Activated CD8-positive, alpha-beta memory T cell treated with anti-CD3 and anti-CD28 coated beads, Interleukin-2, amount 10 ng/mL, durations not matched to agents 7 days and 5 days (primary cell): ENCODE measurements at places on chromosomes 16 and 17. TPM values are rescaled to one million over a fixed set of nuclear protein-coding genes. Genes with fewer than 3 reads are reported as not detected.

Gene SLC35G6
- total RNA-seq: not detected

DNA sequence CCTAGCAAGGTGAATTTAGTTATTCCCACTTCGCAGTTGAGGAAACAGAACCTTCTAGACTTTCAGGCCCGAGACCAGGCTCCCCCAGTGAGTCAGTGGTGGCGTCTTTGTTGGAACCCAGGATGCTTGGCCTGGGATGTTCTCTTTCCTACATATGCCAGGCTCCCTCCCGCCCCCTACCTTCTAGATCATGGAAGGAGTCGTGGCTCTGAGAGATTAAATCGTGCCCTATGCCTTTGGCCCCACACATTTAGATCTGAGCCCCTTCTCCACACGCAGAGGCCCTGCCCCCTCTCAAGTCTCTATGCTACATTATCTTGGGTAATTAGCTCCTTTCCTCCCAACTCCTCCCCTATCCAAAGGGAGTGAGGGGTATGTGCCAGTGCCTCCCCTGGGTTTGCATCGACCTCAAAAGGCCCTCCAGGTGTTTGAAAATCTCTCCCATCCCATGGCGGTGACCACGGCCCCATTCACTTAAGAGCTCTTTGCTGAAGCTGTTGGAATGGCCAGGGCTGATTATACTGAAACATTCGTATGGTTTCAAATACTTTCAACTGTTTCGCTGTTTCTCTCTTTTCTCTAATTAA is 3.0 kb downstream of the NGFR start:
- H3K36me3 ChIP-seq: no peaks in the 10 kb centered on the region
- H3K4me3 ChIP-seq: no peak overlapping the region
- peaks cover 22% of the 10 kb centered on the region for H3K4me1 ChIP-seq
- H3K27ac ChIP-seq: no peak overlapping the region

DNA sequence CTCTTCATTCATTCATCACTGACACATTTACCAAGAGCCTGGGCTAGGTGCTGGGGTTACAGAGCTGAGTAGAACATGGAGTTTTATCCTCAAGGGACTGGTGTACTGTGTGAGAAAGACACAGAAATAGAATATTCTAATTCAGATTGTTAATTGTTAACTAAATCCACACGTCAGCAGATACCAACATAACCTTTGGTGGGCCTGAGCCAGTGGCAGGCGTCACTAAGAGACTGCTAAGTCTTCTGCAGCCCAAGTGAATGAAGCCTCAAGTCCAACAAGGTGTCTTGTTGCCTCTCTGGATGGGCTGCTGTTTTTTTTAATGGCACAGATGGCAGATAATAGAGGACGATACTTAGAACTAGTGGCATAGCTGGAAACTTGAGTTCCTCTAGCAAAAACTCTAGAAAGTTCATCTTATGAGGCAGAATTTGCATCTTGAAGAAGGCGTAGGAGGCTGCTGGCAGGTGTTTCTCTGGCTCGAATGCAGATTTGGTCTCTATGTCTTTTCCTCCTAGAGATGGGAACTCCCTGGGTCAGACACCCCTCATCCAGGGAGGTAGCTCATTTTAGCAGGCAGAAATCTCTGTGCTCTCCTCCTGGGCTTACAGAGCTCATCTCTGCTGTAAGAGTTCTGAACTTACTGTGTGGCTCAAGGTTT is 179.5 kb downstream of the NTN1 start:
- H3K27me3 ChIP-seq: peaks cover 13% of the 10 kb centered on the region
- H3K4me1 ChIP-seq: peaks cover 7% of the 10 kb centered on the region
- no peak overlapping the region for H3K4me3 ChIP-seq
- H3K27ac ChIP-seq: no peak overlapping the region
- no peaks in the 10 kb centered on the region for H3K36me3 ChIP-seq
- DNase-seq: no peak

Gene SYT17
- not detected for total RNA-seq

GRCh38 chr16:54867302-54867832 is 63.3 kb upstream of the IRX5 start:
- H3K4me3 ChIP-seq: no peak overlapping the region
- no peaks in the 10 kb centered on the region for H3K36me3 ChIP-seq
- H3K27me3 ChIP-seq: no peaks in the 10 kb centered on the region
- H3K27ac ChIP-seq: no peak overlapping the region

DNA sequence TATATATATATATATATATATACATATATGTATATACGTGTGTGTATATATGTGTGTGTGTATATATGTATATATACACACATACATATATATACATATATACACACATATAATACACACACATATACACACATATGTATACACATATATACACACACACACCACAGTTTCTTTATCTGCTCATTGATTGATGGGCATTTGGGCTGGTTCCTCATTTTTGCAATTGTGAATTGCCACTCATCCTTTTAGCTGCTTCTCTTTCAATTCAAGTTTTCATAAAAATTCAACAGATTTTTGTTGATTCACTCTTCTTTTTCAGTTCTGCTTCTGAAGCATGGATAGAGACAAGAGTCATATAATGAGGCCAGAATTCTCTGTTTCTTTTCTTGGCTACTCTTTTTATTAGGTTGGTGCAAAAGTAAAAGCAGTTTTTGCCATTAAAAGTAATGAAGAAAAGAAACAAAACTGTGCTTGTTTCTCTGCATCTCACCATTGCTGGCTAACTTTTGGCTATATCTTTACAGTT is 44.5 kb downstream of the SLFN5 start:
- peaks cover 20% of the 10 kb centered on the region for H3K4me1 ChIP-seq
- H3K4me3 ChIP-seq: no peak overlapping the region
- H3K36me3 ChIP-seq: peaks cover 18% of the 10 kb centered on the region
